Kidney (tissue), 22 donors: ENCODE measurements at places on chromosomes 6 and 20.

DNA sequence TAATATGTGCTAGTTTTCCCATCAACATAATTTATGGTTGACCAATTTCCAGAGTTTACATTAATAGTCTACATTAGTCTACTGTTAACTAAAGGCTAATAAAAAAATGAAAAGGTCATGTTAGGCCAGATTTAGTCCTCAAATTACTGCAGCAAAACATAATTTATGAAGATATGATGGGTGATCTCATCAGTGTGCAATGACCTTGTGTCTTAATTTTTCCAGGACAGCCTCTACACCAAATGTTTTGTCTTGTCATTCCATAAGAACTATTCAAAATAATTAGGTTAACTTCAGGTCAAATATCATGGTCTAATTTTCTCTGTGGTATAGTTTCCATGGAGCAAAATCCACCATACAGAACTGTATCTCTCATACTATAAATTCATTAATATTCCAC lies 234.2 kb downstream of the COL12A1 start:
- H3K36me3 ChIP-seq = no peaks in the 10 kb centered on the region
- H3K4me3 ChIP-seq = no peak overlapping the region
- no peak overlapping the region for H3K27ac ChIP-seq
- peak; percentile 35 for DNase-seq

DNA sequence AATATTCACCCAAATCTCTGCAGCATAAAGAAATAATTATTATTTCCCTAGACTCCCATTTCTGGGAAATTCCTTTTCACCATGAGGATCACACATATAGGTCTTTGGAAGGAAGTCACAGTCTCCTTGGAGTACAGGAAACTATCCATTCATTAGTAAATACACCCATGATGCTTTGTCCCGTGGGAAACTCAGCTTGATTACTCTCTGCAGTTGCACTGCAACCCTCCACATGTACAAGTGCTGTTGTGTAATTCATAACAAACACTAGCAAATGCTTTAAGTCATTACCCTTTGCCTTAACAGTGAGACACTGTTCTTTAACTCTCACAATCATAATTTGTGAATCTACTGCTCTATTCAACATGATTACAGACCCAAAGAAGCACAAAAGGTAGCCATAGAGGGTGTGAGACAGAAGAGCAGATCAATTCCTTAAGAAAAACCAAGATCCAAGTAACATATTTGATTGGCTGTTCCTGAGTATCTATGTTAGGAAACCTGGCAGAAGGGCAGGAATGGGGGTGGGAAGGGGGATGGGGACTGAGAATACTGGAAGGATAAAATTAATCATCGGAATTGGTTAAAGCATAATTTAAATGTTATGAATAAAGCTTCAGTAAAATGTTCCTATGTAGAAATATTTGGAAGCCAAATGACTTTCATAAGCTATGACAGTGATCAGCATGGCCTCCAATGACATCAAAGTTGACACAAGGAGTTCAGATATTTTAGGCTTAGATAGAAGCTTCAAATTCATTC lies 268.0 kb downstream of the HACE1 start:
- no peak overlapping the region for H3K27ac ChIP-seq
- H3K4me1 ChIP-seq = no peaks in the 10 kb centered on the region
- H3K27me3 ChIP-seq = no peaks in the 10 kb centered on the region
- H3K4me3 ChIP-seq = no peak overlapping the region
- no peak for DNase-seq

DNA sequence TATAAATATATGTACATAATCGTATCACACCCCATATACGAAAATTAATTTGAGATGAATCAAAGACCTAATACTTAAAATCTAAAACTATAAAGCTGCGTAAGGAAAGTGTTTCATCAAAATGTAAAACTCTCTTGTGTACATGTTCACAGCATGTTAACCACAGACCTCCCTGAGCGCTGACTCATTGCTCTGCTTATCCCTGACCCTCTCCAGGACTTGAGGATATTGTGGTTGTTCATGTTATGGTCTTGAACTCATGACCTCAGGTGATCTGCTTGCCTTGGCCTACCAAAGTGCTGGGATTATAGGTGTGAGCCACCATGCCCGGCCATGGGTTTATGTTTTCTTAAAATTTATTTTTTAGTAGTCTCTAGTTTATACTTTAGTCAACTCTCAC lies 14.2 kb downstream of the FAM83B start:
- no peak for DNase-seq
- no peaks in the 10 kb centered on the region for H3K36me3 ChIP-seq
- H3K27ac ChIP-seq = no peak overlapping the region

- H3K4me1 ChIP-seq = no peaks in the 10 kb centered on the region
- no peak overlapping the region for H3K4me3 ChIP-seq
- no peaks in the 10 kb centered on the region for H3K36me3 ChIP-seq
- peak; percentile 10 for DNase-seq
- no peak overlapping the region for H3K27ac ChIP-seq
- H3K27me3 ChIP-seq = no peaks in the 10 kb centered on the region
Measured at GRCh38 chr20:5005326-5005725, 4.0 kb upstream of the SLC23A2 start.

DNA sequence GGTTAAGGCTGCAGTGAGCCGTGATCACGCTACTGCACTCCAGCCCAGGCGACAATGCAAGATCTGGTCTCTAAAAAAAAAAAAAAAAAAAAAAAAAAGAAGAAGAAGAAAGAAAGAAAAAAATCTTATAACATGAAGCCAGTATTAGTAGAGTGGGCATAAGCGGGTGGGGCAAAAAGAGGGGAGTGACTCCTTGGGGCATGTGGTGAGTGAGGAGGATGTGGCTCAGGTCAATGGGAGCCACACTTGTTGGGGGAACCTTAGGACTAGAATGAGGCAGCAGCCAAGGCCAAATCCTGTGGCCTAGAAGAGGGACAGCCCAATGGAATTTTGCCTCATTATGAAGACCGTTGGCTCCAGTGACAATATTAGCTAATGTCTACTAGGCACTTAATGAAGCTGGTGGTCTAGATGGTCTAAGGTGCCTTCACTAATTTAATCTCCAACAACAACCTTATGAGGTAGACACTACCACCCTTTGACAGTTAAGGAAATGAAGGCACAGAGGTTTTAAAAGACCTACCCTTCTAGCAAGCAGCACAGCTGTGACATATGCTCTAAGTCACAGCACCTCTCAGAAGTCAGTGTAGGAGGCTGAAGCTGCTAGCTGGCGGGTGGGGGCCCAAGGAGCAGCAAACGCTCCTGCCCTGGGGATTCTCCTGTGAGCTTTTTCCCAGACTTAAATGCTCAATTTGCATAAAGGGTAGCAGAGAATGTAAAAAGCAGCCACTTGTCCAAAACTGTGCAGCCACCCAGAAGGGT lies 23.6 kb upstream of the ARMC12 start:
- no peak overlapping the region for H3K4me3 ChIP-seq
- H3K36me3 ChIP-seq = no peaks in the 10 kb centered on the region
- H3K4me1 ChIP-seq = peaks cover 7% of the 10 kb centered on the region
- no peaks in the 10 kb centered on the region for H3K27me3 ChIP-seq
- H3K27ac ChIP-seq = no peak overlapping the region
- peak; percentile 23 for DNase-seq
